ENCODE measurements at places on chromosomes 3 and 15.

GRCh38 chr15:75966073-75966472 is 46.2 kb downstream of the NRG4 start:
- no peak for DNase-seq

GRCh38 chr3:72855001-72855400 is 6.8 kb upstream of the SHQ1 start:
- no peak for DNase-seq

GRCh38 chr3:32238453-32239306 is at the start of gene CMTM8:
CMTM8 (plus strand) TSS chr3:32238680; CDS start chr3:32238973, 293 bp downstream.
- DNase-seq = peak; percentile 57

- no peak for DNase-seq
These were observed 3.0 kb upstream of the LRRC34 start for GRCh38 chr3:169815590-169816150.

DNA sequence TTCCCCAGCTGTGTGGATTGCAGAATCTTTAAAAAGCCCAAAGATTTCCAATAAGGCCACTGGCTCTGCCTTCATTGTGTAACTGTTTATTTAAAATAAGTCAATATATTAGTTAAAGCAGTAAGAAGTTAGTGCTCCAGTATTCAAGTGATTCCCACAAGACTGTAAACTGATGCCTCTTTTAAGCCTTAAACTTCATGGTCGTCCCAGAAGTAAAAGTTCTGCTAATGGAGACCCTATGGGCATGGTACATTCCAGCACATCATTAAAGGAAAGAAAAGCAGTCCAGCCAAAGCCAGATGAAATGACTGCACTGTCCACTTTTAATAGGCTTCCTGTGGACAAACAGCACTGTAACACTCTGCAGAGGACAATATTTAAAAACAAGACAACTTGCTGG is 512.6 kb downstream of the MECOM start:
- no peak for DNase-seq

GRCh38 chr3:48188266-48189201 is at the start of gene CDC25A:
CDC25A (minus strand) TSS chr3:48188417; CDS start chr3:48187947, 470 bp downstream.
- peak; percentile 86 for DNase-seq

GRCh38 chr3:23277688-23278087 is 74.6 kb downstream of the UBE2E2 start:
- DNase-seq = no peak

DNA sequence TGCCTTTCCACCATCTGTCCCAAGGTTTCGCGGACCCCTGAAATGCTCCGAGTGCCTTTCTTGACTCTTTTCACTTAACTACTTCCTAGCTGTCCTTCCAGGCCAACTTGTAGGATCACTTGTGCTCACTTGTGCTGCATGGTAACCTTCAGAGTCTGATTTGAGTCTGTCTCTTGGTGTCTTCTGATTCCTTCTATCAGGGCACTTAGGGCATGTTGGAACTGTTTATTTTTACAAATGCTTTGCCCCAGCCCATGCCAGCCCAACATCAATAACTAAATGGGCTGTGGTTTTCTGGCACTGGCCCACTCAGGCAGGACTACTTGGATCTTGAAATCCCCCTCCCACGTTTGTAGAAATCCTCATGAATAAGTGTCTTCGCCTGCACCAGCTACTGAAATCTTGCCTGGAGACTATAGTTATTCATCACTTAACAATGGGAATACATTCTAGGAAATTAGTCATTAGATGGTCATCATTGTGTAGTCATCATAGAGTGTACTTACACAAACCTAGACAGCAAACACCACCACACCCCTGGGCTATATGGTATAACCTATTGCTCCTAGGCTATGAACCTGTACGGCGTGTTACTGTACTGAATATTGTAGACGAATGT is 123.1 kb upstream of the STRIT1 start:
- no peak for DNase-seq

DNA sequence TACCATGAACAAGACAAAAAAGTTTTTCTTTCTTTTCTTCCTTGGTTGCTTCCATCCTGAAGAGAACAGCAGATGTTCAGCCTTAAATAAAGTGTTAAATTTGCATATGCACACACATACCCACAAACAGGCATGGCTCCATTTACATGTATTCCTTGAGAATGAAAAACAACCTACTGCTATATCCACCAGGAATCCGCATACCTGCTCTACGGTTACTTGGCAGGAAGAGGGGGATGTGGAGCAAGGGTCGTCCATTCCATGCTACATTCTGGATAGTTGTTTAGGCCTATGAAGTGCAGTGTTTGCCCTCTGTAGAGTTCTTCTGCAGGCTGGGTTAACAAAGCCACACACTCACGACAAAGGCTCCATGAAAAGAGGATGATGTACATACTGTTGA is 322.8 kb downstream of the KCNH8 start:
- no peak for DNase-seq

- no peak for DNase-seq
These were observed 212.5 kb downstream of the EPHB1 start for GRCh38 chr3:135007607-135008006.

GRCh38 chr15:68644083-68644904 is 65.5 kb downstream of the CORO2B start:
- no peak for DNase-seq

DNA sequence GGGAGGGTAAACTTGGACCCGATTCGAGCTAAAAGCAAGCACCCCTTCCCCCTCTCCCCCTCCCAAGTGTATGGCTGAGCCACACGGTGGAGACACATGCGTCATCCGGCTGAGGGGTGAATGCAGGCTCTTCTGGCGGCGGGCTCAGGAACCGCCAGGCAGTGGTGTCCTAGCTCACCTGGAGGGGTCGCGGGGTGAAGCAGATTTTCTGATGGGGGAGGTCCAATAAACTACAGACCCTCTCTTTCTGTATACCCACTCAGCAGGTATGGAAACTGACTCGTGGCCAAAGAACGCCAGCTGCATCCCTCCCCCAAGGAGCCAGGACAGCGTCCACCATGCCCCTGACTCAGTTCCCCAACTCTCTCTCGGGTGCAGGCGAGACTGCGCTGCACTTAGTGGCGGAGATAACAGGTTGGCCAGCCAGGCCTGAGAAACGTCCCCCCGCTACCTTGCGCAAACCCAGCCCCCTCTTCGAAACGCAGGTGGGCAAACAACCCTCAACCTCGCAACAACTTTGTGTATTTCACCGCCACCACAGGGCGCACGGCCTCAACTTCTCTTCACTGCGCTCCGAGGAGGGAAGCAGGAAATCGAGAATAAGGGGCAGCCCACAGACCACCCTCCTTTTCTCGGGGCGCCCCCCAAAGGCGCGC is 1.3 kb downstream of the MAGI1 start:
- no peak for DNase-seq

GRCh38 chr3:186682812-186683211 is 17.0 kb downstream of the HRG start:
- DNase-seq = no peak

DNA sequence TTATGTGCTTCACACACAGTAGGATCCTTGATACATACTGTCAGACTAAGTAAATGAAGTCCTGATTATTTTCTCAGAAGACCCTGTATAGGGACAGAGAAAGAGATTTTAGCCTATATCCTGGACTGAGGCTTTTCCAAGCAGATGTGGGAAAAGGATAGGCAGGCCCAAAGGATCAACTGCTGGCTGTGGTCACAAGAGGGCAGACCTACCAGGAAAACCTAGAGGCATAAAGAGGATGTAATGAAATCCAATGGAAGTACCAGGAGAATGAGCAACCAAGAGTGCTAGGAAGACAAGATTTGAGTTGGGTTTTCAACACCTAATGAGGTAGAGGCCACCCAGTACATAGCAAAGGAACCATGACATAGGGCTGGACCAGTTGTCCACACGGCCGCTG is 23.1 kb downstream of the DCLK3 start:
- DNase-seq = no peak

GRCh38 chr15:93861956-93862741 is 369.2 kb upstream of the MCTP2 start:
- no peak for DNase-seq

GRCh38 chr3:155504682-155505081 is 211.2 kb upstream of the STRIT1 start:
- DNase-seq = no peak

DNA sequence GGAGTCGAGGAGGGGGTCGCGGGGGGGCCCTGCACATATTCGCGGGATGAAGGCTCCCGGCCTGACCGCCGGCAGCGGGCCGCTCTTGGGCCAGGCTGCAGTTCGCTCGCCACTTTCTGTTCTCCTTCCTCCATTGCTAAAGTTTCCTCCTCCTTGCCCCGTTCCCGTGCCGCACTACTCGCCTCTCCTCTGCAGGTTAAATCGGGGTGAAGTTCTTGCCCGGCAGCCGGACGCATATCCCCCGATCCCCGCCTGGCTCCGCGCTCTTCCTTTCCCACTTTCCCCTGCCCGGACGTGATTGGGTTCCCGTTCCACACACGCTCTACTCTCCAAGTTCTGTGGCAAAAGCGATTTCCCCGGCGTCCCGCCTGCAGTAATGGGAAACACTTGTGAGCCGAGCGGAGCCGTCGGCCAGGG is 556 bp downstream of the CRYBG3 start:
- peak; percentile 5 for DNase-seq

DNA sequence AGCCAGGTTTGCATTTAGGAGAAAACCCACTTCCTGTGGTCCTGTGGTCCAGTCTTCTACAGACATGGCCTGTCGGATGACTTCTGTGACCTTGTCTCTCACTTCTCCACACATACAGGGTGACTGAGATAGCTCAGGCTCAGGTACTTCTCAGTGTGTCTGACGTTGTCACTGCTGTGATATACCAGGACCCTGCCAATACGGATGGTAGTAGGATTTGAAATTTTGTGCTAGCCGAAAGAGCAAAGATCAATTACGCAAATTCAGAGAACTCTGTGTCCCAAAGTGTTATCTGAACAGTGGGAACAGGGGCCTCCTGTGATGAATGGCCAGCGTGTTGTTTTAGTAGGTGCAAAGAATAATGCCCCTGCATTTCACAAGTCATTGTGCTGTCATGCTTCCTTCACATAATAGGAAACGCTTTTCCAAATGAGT is 128.9 kb downstream of the MCTP2 start:
- DNase-seq = no peak

DNA sequence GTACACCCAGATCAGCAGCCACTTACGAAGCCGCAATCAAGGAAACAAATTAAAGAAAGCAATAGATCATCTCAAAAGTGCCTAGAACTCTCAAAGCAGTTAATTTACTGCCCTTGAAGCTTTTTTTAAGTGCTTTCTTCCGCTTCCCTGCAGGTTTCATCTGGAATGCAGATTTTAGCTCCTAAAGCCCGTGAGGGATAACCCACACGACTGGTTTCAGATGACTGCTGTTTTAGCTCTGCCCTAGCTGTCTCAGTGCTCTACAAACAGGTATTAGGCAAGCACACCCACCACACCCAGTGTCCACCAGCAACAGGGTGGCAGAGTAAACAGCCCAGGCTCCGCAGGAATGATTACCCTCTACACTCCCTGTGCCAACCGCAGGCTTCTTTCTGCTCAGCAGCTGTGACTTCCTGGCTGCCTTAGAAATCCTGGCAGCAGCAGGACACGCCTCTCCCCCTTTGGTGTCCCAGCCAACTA is 126.0 kb downstream of the FMN1 start:
- no peak for DNase-seq

DNA sequence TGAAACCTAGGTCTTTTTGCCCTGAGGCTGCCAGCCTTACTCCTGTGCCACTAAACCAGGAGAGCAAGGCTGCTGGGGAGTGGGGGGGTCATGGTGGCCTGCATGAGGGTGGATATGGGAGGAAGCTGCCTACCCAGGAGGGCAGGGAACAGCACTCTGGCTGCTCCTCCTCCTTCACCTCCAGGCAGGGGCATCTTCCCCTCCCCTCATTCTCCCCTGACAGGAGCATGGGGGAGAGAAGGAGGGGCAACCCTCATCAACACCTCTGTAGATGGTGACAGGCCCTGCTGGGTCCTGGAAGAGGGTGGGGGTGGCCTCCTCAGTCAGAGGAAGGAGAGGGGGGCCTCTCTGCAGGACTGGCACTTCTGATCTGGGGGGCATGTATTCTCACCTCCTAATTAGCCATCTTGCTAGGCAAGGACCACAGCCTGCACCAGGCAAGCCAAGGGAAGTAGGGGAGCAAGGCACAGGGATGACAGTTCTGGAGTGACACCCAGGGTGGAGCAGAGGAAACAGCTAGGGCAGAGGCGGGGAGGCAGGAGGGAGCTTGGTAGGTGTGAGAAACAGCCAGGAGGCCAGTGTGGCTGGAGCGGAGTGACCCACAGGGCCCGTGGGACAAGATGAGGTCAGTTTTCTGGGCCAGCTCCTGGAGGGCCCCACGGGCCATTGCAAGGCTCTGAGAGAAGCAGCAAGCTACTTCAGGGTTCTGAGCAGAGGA is 4.9 kb downstream of the CCDC33 start:
- DNase-seq = no peak

DNA sequence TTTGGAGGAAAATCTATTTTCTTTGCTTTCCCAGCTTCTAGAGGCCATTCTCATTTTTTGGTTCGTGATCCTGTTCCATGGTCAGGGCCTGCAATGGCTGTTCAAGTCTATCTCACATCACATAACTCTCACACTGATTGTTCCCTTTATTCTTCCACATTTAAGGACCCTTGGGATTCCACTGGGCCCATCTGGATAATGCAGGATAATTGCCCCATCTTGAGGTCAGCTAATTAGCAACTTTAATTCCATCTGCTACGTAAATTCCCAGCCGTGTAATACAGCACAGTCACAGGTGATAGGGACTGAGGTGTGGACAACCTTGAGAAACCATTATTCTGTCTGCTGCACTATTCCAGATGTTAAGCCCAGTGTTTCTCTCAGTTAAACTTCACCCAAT is 311.6 kb upstream of the CNTN4 start:
- no peak for DNase-seq

GRCh38 chr15:68623301-68623892 is 44.6 kb downstream of the CORO2B start:
- DNase-seq = no peak

DNA sequence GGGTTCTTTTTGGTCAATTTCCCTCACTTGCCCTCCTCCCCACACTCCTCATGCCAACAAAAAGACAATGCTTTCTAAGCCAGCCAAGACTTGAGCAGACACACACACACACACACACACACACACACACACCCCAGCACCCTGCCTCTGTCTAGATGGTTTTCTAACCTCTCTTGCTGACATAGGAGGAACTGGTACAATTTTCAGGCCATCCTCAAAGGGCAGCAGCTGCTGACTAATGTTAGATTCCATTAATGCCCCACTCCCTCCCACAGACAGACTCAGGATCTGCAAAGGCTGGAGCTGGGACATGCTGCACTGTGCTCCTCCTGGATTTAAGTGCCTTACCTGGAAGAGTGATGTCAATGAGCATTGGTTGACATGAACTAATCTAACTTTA is 438.4 kb downstream of the OCA2 start:
- no peak for DNase-seq

Measured in activated T-helper 9 cell treated with anti-CD3 and anti-CD28 coated beads, Interleukin-2, amount 50 U/mL, for 16 hours (primary cell).